Fibroblast of skin of right biceps (primary cell): ENCODE measurements at places on chromosomes 4 and X.

DNA sequence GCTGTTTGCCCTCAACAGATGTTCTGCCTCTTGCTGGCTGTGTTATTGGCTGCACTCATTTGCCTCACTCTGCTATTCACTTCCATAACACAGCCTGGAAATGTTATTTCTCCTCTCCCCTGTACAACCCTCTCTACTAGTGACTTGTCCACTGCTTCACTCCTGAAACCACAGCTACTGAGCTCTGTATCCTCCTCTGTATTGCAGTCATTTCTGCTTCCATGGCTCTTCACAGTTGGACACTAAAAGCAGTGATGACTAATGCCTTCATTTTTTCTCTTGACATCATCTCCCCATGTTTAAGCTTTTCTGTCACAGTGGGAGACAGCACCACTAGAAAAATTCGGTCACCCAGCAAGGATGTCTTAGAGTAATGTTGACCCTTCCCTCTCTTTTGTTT, 123.0 kb upstream of the PPP1R2C start:
- peak; percentile 5 for DNase-seq

- peak; percentile 46 for DNase-seq
These were observed 80.3 kb downstream of the GPC4 start for GRCh38 chrX:133335027-133335426.

DNA sequence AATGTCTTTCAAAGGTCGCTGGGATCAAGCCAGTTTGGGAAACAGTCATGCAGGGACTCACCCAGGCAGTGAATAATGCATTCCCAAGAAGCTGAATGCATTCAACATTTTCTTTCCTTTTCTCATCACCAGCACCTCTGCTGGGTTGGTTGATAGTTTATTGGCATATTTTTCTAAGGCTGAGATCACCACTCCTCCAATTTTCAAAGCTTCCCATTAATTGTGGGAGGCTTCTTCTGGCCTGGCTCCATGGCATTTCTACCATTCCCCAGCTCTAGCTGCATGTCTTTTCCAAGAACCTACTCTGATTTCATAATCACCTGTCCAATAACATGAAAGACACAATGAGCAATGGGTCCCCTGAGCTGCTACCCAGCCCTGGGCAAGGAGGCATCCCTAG, 35.8 kb downstream of the CHRDL1 start:
- peak; percentile 55 for DNase-seq

GRCh38 chrX:97587171-97587570, 703.5 kb downstream of the RPA4 start:
- DNase-seq, result no peak

DNA sequence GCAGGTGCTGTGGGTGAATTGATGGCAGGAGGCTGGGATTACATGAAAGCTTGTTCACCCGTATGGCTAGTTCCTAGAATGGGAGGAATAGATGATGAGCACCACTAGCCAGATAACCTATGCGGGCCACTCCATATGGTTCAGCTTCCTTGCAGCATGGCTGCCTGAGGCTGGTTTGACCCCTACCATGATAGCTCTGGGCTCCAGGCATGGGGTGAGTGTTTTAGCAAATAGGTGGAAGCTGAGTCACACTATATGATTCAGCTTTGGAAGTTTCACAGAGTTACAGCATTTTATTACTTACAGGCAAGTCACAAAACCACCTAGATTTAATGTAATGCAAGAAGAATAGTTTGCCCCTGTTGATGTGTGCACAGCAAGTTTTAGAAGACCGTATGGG, 603.2 kb downstream of the STIM2 start:
- DNase-seq, result peak; percentile 50
